ENCODE measurements at places on chromosomes 7 and 10.

- DNase-seq: no peak
Observed at GRCh38 chr10:36256166-36256565, 614.1 kb upstream of the FZD8 start.

DNA sequence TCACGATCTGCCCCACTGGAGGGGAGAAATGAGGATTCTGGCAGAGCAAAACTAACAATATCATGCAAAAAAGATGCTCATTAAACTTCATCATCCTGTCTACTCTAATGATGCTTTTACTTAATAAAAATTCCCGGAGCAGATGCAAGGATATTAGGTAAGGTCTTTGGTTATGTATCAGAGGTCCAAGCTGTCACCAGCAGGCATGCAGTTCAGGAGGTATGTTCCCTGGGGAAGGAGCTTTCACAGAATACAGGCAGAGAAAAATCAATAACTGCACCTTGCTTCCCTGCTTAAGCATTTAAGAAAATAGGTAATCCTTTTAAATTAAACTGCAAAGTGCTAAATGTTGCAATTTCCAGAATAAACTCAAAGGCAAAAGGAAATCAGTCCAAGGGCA lies 81.6 kb upstream of the C1QL3 start:
- no peak for DNase-seq

DNA sequence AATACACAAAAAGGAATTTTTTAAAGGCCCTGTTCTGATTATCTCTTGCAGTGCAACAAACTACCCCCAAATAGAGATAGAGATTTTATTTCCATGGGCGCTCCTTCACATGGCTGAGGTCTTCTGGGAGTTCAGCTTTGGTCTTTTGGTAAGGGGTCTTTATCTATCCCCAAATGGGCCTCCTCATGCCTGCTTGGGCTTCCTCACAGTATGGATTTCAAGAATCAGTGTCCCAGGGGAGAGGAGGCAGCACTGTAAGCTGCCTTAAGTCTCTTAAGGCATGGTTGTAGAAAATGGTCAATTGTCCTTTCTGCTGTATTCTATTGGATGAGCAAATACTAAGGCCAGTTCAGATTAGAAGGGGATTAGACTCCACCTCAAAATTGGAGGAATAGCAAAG lies 966.2 kb downstream of the TYW1 start:
- no peak for DNase-seq

- no peak for DNase-seq
Observed at GRCh38 chr10:87066178-87066577, 28.5 kb downstream of the GLUD1 start.

- DNase-seq: no peak
Observed at GRCh38 chr10:99430116-99430450, 341 bp downstream of the GOT1 start.

- no peak for DNase-seq
Observed at GRCh38 chr10:67259319-67259929, 333.6 kb downstream of the LRRTM3 start.

Data from activated CD8-positive, alpha-beta memory T cell treated with anti-CD3 and anti-CD28 coated beads for 4 hours (primary cell).